Epithelial cell of proximal tubule (primary cell): ENCODE measurements at places on chromosomes 4 and X. TPM values are rescaled to one million over a fixed set of nuclear protein-coding genes. Genes with fewer than 3 reads are reported as not detected.

- no peak for DNase-seq
Measured at GRCh38 chr4:26082565-26082964, 168.5 kb downstream of the SMIM20 start.

DNA sequence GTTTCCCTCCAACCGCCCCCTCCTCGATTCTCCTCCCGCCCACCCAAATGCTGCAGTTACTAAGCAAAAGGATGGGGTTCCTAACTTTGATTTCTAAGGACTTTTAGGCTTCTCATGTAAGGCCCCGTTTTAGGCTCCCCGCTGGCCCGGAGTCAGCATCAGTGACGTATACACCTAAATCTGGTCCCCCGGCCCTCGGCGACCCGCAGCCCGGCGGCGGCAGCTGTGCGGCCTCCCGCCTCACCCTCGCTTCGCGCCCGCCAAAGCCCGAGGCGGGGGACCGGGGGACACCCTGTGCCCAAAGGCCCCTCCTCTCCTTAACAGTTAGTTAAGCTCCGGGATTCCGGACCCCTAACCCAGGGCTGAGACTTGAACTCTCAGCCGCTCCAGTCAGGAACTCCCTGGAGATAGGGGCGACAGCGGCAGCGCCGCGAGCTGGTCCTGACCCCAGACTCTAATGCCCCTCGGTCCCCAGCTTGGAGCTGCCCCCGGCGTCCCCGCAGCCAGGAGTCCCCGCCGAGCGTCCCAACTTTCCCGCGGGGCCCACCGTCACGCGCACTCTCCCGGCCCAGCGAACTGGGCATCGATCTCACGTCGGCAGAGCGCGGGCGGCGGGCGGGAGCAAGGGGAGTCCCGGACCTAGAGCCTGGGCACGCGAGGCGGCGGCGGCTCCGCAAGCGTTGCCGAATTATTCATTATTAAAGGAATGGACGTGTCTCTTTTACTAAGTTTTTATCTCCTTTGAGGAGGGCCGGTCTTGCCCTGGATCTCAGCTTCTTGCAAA, 1.5 kb upstream of the NR3C2 start:
- DNase-seq = no peak

GRCh38 chrX:101736651-101737050, 77.0 kb upstream of the ARMCX2 start:
- no peak for DNase-seq

DNA sequence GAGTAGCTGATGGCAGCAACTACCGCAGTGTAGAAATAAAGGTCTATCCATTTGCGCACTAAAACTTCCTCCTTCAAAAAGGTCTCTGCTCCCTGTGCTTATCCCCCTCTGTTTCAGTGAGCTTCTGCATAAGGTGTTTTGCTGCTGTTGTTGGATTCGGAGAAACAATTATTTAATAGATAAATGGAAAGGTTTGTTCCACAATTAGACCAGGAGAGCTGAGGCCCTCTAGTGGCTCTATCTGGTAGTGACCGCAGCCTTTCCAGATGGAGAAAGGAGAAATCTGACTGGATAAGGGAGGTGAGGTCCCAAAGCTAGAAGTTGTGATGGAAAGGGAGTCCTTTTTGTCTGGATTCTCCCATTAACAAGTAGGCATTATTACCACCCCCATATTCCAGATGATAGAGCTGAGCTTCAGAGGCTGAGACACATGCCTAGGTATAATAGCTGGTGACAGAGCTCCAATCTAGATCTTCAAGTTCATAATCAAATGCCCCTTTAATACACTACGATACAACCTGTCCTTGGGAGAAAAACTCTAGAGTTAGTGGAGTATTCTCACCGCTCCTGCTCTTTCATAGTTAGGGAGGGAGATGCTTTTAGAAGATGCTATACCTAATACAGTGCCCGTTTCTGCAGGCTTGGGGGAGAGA, 5.1 kb upstream of the GABRQ start:
- no peak for DNase-seq

- no peak for DNase-seq
Measured at GRCh38 chrX:134647477-134647877, 10.8 kb downstream of the PLAC1 start.

GRCh38 chrX:30643313-30643821, 9.9 kb upstream of the GK start:
- DNase-seq = no peak

GRCh38 chr4:177728361-177729152, 286.3 kb upstream of the AGA start:
- no peak for DNase-seq

- no peak for DNase-seq
Measured at GRCh38 chr4:165922747-165923146, 49.7 kb downstream of the TLL1 start.

- DNase-seq = no peak
Measured at GRCh38 chrX:8297766-8298165, 126.7 kb upstream of the VCX2 start.

DNA sequence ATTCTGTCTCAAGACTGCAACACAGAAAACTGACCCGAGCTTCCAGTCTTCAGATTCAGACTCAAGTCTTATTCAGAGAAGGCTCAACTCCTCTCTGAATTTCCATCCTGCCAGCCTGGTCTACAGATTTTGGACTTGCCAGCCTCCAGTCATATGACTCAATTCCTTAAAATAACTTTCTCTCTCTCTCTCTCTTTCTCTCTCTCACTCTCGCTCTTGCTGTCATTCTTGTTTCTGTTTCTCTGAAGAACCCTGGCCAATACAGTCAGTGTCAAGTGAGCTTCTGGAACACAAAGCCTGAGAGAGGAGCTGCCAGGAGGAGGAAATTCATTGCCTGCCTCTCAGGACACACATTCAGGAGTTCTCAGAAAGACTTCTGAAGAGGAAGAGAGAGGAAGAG, 154.9 kb downstream of the PARM1 start:
- no peak for DNase-seq

DNA sequence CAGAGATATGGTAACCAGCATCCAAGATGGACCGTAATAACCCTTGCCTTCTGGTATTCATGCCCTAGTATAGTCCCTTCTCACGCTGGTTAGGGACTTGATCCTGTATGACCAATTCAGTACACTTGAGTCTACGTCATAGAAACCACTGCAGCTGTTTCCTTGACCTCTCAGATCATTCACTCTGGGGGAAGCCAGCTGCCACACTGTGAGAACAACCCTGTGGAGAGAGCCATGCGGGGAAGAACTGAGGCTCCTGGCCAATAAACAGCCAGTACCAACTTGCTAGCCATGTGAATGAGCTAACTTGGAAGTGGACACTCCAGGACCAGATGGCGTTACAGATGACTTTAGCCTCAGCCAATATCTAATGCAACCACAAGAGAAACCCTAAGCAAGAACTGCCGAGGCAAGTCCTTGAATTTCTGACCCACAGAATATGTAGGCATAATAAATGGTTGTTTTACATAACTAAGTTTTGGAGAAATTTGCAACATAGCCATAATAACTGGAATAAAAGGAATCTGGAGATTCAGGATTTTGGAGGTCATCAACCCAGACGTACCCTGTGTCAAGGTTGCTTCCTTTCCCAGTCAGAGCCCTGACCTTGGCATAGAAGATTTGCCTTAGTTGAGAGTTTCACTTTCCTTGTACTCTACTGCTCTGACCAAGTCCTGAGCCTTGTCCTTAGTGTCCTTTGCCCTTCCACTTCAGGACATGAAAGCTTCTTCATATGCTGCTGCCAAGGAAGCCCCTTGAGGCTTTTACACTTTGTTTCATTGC, 87.3 kb upstream of the ZNF81 start:
- no peak for DNase-seq

GRCh38 chrX:32894679-32895078, 316.7 kb downstream of the DMD start:
- DNase-seq = no peak

- DNase-seq = no peak
Measured at GRCh38 chr4:42446823-42447222, 49.5 kb downstream of the SHISA3 start.

GRCh38 chr4:127623797-127624083, 9.0 kb upstream of the INTU start:
- DNase-seq = no peak

DNA sequence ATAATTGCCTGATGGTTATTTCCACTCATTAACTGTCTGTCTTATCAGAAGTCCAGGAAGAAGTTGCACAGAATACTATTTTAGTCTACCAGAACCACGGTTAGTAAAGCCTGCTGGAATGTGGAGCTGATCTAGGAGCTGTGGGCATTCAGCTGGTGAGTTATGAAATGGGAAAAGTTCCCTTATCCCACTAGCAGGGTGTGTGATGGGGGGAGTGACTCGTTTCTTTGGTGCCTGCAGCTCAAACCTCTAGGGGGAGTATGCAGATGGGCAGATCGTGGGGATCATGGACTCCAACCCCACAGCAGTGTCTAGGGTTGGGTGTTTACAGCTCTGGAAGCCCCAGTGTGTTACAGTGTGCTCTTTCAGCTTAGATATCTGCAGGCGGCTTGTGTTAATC, 305.7 kb upstream of the BOD1L1 start:
- DNase-seq = no peak

The TSPAN7 gene
- total RNA-seq = 0.29 and 1.9 TPM in 2 replicates

The FHDC1 gene
- total RNA-seq = 0.72 and 2.1 TPM in 2 replicates

The LIMCH1 gene
- total RNA-seq = 8.3 and 15.5 TPM in 2 replicates

The CT45A2 gene
- total RNA-seq = not detected in 2 replicates

The SOX3 gene
- total RNA-seq = not detected in 2 replicates

The GLOD5 gene
- not detected in 2 replicates for total RNA-seq

The PCDH7 gene
- total RNA-seq = 1.9 and 3.0 TPM in 2 replicates

The TACC3 gene
- total RNA-seq = 94.4 and 119 TPM in 2 replicates

The IL13RA2 gene
- total RNA-seq = 0.22 and 2.3 TPM in 2 replicates

The GRK4 gene
- total RNA-seq = 1.3 and 2.8 TPM in 2 replicates

The MAGEB2 gene
- not detected in 2 replicates for total RNA-seq
